Aorta (tissue), 5 donors: ENCODE measurements at places on chromosomes 12 and 14. TPM values are rescaled to one million over a fixed set of nuclear protein-coding genes. Genes with fewer than 3 reads are reported as not detected.

DNA sequence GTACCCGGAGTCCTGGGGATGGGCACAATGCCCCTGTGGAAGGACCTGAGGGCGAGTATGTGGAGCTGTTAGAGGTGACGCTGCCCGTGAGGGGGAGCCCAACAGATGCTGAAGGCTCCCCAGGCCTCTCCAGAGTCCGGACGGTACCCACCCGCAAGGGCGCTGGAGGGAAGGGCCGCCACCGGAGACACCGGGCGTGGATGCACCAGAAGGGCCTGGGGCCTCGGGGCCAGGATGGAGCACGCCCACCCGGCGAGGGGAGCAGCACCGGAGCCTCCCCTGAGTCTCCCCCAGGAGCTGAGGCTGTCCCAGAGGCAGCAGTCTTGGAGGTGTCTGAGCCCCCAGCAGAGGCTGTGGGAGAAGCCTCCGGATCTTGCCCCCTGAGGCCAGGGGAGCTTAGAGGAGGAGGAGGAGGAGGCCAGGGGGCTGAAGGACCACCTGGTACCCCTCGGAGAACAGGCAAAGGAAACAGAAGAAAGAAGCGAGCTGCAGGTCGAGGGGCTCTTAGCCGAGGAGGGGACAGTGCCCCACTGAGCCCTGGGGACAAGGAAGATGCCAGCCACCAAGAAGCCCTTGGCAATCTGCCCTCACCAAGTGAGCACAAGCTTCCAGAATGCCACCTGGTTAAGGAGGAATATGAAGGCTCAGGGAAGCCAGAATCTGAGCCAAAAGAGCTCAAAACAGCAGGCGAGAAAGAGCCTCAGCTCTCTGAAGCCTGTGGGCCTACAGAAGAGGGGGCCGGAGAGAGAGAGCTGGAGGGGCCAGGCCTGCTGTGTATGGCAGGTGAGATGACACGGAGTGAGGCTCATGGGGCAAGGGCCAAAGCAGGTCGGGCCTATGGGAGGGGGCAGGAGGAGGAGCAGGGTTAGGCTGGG, 4.5 kb downstream of the ARHGEF40 start:
- H3K36me3 ChIP-seq = peaks cover 2% of the 10 kb centered on the region
- DNase-seq = no peak
- H3K4me1 ChIP-seq = no peaks in the 10 kb centered on the region
- no peak overlapping the region for H3K27ac ChIP-seq
- no peaks in the 10 kb centered on the region for H3K27me3 ChIP-seq
- no peak overlapping the region for H3K4me3 ChIP-seq

Gene LBHD2
- not detected for total RNA-seq

DNA sequence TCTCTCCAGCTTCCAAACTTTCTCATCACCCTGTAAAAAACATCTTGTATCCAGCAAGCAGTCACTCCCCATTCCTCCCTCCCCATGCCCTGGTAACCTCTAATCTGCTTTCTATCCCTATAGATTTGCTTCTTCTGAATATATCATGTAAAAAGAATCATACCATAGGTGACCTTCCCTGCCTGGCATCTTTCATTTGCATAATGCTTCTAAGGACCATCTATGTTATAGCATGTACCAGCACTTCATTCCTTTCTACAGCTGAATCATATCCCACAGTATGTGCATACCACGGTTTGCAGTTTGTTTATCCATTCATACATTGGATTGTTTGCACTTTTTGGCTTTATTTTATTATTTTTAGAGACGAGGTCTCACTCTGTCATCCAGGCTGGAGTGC, 22.9 kb upstream of the VPS37B start:
- no peaks in the 10 kb centered on the region for H3K36me3 ChIP-seq
- H3K27ac ChIP-seq = no peak overlapping the region
- DNase-seq = no peak

Gene LRRC74A
- not detected for total RNA-seq

DNA sequence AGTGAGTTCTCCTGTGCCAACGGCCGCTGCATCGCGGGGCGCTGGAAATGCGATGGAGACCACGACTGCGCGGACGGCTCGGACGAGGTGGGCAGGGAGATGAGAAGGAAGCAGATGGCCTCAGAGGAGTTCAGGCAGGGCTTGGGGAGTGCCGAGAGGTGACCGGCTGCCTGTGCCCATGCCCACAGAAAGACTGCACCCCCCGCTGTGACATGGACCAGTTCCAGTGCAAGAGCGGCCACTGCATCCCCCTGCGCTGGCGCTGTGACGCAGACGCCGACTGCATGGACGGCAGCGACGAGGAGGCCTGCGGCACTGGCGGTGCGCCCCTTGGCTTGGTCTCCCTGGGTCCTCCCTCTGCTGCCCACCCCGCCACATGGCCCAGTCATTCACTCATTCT, 13.4 kb upstream of the NXPH4 start:
- H3K27me3 ChIP-seq = no peaks in the 10 kb centered on the region
- no peak for DNase-seq
- H3K4me1 ChIP-seq = no peaks in the 10 kb centered on the region
- peaks cover 14% of the 10 kb centered on the region for H3K36me3 ChIP-seq
- H3K27ac ChIP-seq = no peak overlapping the region
- H3K4me3 ChIP-seq = no peak overlapping the region
